Fibroblast of skin of back (primary cell): ENCODE measurements at places on chromosomes 1 and 21.

- DNase-seq, result no peak
These were observed 23.7 kb upstream of the CEP350 start for GRCh38 chr1:179930867-179931266.

- no peak for DNase-seq
These were observed 20.3 kb downstream of the NOS1AP start for GRCh38 chr1:162089748-162090147.

DNA sequence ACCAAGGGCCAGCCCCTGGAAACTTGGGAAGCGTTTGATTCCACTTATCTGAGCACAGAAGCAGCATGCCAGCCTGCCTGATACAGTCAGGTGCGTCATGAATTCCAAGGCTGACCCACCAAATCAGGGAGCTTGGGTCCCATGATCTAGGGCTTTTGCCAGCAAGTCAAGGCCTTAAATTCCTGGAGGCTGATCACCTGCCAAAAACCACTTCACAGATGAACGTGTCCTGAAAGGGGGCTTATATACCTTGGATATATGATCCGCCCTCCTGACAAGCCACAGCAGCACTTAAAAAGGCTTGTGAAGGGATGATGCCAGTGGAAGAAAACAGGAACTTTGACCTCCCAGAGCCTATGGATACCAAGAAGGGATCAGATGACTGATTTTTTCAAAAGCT, 24.0 kb upstream of the CLIC6 start:
- no peak for DNase-seq

DNA sequence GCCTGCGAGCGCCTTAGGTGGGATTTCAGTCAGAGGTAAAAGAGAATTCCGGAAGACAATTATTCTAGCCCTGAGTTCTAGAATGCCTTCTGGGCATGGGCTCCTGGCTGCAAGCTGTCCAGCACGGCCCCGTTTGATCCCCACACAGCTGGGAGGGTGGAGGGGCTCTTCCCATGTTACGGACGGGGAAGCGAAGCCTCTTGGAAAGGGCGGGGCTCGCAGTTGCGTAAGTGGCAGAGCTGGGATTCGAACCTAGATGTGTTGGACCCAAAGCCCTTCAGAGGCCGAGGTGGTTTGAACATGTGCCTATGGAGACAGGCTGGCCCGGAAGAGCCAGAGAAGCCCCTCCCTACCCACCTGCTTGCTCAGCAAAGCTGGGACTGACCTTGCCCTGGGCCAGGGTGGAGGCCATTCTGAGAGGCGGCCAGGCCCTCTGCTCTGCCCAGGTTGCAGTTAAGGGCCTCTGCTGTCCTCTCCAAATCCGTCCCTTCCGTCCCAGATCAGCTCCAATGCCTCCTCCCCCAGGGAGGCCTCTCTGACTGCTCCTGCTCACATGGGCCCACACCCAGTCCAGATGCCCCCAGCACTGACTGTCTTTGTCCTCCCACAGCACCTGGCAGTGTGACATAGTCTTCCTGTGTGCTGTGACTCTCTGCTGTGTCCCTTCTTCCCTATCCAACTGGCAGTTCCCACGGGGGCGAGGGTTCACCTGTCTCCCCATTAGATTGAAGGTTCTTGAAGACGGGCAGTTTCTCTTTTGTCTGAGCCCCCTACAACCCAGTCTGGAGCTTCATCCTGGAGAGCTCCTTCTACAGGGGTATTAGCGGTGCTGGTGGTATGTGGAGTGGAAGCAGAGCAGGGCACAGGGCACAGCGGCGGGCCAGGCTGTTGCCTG, 1.2 kb upstream of the HSPB7 start:
- no peak for DNase-seq

DNA sequence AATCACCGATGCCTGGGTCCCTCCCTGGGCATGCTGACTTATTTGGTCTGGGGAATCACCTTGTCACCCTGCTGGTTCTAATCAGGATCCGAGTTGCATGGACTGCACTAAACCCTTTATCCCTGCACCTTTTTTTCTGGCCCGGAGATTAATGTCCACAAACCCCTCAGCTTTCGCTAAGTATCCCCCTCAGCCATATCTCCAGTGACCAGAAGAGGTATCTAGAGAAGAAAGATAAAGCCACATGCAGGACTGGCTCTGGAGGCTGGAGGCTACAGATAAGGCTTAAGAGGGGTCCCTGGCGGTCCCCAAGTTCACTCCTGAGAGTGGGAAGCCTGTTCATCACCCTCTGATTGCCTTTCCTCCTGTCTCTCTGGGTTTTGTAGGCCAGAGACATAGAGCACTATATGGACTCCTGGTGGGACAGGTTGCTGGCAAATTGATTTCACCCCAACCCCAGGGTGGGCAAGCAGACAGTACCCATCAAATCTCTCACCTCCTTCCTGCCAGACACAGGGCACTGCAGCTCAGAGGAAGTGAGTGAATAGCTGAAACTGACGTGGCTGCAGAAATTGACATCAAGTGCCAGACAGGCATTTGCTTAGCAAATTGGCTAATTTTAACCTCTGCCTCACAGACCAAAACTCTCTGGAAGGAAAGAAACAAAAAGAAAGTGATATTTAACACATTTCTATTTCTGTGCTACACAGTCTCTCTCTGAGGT, 38.8 kb downstream of the HMGB4 start:
- peak; percentile 54 for DNase-seq

GRCh38 chr1:54220004-54220811, 20.2 kb downstream of the MRPL37 start:
- no peak for DNase-seq

DNA sequence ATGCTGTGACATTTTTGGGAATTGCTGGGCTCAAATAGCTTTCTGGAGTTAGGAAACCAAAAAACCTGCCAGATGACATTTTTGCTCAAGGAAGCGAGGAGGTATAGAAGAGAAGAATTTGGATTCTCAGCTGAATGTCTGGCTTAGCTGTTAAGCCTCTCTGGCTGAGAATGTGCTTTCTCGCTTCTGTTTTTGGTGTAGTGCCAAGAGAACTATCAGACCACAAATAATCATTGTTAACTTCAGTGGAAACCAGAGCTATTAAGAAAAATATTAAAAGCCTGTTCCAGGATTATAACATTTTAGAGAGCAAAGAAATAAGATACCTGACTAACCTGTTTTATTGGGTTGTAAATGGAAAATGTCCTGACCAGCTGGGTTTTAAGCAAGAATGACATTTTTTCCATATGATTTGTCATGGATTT, 39.5 kb upstream of the DIPK1A start:
- DNase-seq, result peak; percentile 35

GRCh38 chr1:118866330-118866729, 121.8 kb downstream of the TBX15 start:
- peak; percentile 17 for DNase-seq

DNA sequence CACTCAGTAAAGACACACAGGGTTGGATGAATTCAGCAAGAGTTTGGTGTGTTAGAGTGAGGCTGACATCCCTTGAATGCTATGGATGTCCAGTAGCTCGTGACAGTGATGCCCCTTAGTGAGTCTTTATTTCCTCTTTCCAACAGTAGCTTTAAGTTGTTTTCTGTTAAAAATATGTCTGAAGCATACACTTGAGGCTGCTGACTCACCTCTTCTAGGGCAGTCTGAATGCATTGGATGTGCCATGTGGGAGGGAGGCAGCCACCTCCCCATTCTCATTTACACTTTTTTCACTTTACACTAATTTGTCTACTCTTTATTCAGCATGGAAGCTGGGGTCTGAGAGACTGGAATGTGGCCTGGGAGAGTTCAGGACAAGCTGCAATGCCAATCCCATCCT, 17.6 kb downstream of the NOS1AP start:
- DNase-seq, result no peak

- no peak for DNase-seq
These were observed 244.8 kb downstream of the RPS6KC1 start for GRCh38 chr1:213295860-213296259.

GRCh38 chr1:226990133-226990716, 50.1 kb downstream of the COQ8A start:
- DNase-seq, result no peak

GRCh38 chr1:192489748-192490147, 85.8 kb upstream of the RGS1 start:
- peak; percentile 84 for DNase-seq

DNA sequence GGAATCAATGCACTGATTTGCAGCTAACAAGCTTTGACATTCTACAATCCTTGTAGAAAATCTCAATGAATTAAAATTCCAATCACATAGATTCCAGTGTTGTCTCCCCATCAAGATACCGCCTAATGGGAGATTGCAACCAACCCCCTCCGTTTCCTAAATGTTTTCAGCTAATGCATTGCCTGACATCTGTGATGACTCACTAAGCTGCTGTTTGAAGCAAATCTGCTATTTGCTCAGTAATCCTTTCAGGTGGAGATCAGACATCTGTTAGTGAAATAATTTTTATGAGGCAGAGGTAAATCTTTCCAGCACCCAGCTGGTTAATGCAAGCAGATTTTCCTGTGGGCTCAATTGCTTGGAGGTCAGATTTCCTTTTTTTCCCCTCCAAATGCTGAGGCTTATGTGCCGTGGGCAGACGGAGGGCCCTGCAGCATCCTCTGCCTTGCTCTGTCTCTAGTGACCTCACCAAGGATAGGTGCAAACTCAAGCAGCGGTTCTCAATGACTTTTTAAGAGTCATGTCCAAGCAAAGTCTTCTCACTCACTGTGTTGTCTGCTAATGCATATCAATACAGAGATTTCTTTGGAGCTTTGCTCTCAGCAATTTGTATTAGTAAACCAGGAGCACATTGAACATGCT, 91.1 kb upstream of the RAB3GAP2 start:
- no peak for DNase-seq

DNA sequence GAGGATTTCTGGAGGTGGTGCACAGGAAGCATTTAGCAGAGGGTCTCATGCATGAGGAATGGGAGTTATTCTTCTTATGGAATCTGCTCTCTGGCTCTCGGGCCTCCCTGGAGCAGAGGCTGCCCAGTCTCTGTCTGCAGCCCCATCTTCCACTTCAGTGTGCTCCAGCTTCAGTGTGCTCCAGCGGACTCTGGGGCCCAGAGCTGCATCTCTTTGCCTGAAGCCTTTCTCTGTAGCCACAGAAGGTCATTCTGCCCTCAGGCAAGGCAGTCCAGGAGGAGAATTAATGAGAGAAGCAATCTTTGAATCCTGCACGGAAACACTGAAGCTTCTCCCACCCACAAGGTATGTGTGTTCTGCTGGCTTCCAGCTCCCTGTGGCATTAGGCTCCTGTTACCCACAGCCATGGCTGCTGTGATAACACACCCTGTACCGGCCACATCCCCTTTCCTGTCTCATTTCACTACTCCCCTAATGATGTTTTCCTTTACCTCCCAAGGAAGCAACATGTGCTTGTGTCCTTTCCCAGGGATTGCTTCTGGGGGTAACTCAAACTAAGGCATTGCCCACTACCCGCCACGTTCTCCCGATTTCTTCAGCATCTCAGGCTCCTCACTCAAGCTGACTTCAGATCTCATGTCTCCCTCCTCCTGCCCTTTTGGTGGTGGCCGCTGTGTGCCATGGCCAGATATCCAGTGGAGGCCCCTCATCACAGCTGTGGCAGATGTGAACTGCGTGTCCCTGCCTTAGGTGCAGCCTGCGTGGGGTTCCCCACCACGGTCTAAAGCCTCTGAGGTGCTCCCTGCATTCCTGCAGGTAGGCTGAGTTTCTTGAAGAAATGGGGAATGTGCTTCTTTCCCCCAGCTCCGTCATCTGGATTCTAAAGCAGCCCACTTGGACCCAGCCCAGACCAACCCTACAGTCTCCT, 181.2 kb upstream of the GALNT2 start:
- no peak for DNase-seq

DNA sequence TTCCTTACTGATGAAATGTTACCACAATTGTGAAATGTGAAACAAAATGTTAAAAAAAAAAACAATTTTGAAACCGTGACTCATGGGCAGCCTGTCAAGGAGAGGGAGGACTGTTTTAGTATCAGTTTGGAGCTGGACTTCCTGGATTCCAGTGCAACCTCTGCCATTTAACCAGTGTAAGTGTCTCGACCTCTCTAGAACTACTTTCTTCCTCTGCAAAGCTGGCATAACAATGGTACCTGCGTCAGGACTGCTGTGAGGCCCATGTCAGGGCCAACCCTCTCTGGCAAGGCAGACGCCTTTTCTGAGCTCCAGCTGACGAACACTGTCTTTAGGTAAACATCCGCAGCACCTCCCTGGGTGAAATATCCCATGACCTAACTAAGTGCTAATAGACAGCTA, 20.9 kb downstream of the URB1 start:
- peak; percentile 61 for DNase-seq

- no peak for DNase-seq
These were observed 4.4 kb downstream of the IFI16 start for GRCh38 chr1:159014003-159014571.

GRCh38 chr1:150612014-150612345, 17.4 kb downstream of the ENSA start:
- DNase-seq, result no peak

- no peak for DNase-seq
These were observed 121.3 kb downstream of the CACNA1E start for GRCh38 chr1:181604482-181605249.

GRCh38 chr1:169368406-169368769, 393 bp downstream of the BLZF1 start:
- no peak for DNase-seq

- peak; percentile 46 for DNase-seq
These were observed 23.3 kb downstream of the ABCB10 start for GRCh38 chr1:229535230-229535629.

GRCh38 chr21:42756580-42757250, 103.3 kb downstream of the PDE9A start:
- DNase-seq, result no peak

DNA sequence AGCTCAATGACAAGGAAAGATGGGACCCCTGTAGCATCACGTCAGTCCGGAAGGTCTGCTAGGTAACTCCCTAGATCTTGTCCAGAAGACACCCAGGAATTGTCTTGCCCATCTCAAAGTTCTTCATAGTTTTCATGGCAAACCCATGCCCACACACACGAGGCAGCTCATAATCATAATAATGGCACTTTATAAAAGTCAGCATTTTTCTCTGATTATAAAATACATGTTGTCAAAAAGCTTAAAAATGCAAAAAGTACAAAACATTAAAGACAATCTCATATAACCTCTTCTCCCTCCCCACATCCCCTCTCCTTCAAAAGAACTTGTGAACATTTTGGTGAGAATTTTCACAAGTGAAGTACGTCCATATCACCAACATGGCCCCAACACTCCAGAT, 30.8 kb downstream of the EPHX1 start:
- DNase-seq, result no peak

DNA sequence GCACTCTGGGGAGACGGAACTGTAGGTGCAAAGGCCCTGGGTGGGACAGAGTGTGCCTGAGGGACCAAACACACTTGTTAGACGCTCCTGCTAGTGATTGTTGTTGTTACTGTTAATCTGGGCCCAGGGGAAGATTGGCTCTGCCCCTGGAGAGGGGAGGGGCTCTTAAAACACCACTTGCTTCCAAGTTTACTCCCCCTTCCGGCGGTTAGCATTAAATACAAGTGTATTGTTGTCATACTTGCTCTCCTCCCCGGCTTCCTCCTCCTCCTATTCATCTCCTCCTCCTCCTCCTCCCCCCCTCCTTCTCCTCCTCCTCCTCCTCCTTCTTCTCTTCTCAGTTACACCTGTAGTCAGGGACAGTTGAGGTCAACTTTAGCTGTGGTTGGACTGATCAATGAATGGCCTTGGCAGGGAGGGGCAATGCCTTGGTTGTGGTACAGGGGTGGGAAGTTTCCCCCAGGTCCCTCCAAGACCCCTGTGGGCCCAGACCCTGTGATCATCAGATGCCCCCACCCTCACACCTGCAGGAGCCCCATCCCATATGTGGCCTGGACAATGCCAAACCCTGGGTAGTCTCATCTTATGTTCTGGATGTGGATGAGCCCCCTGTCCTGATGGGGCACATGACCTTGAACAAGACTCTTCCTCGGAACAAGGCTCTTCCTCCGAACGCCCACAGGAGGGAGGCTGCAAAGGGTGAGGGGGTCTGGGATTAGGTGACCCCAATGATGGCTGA, 217.3 kb downstream of the PTPRU start:
- DNase-seq, result peak; percentile 48
